Right kidney (tissue), 9 donors: ENCODE measurements at places on chromosomes 2 and 18.
A peak's percentile ranks its signal among the peaks of the same experiment; 100 is the strongest.

DNA sequence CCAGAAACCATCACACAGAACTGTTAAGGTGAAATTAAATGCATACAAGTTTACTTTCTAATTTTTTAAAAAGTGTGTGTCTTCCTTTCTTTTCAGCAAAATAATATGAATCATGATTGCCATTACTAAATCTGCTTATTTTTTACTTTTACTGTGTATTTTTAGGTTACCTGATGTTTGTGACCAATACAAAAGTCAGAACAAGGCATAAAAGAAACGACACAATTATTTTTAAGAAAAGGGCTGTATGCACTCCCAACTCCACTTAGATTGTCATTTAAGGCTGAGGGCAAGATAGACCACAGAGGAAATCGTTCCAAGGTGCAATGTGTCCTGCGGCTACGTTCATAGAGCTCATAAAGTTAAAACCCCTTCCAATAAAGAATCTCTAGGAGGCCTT lies 797.0 kb downstream of the TDRD15 start:
- no peak for DNase-seq

- peak; percentile 2 for DNase-seq
Observed at GRCh38 chr2:195270466-195271039, 386.5 kb upstream of the SLC39A10 start.

DNA sequence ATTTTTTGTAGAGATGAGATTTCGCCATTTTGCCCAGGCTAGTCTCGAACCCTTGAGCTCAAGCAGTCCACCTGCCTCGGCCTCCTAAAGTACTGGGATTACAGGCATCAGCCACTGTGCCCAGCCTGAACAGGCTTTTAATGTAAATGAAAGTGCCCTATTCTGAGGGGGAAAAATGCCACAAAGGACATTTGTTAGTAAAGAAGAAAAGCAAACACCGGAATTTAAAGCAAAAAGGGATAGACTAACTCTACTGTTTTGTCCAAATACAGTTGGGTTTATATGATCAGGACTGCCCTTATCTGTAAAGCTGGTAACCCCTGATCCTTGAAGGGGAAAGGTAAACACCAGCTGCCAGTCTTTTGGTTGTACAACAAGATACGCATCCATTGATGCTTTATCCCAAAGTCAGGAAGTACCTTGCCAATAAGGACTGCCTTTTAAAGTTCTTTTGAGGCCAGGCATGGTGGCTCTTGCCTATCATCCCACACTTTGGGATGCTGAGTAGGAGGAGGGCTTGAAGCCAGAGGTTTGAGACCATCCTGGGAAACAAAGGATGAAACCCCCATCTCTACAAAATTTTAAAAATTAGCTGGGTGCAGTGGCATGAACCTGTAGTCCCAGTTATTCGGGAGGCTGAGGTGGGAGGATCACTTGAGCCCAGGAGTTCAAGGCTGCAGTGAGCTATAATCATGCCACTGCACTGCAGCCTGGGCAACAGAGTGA lies 13.1 kb downstream of the CLEC4F start:
- DNase-seq, result no peak

GRCh38 chr2:191166111-191166755 lies 15.4 kb upstream of the STAT4 start:
- DNase-seq, result no peak

GRCh38 chr2:236847023-236847422 lies 238.7 kb upstream of the COPS8 start:
- no peak for DNase-seq

DNA sequence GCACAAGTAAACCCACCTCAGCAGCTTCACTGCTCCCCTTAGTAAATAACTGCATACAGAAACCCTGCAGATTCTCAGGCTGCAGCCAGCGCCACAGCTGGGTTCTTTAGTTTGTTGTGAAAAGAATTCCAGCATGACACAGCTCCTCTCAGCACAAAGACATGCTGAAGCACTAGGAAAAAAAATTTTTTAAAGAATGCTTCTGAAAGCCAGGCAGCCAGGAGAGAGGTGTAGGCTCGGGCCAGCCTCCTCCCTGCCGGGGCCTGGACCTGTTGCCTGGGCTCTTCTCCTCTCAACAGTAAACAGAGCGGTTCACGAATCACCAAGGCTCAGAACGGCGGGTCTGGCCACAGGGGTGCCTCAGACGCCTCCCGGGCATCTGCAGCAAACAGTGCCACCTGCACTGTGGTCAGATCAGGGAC lies 95.7 kb upstream of the POU3F3 start:
- peak; percentile 29 for DNase-seq

DNA sequence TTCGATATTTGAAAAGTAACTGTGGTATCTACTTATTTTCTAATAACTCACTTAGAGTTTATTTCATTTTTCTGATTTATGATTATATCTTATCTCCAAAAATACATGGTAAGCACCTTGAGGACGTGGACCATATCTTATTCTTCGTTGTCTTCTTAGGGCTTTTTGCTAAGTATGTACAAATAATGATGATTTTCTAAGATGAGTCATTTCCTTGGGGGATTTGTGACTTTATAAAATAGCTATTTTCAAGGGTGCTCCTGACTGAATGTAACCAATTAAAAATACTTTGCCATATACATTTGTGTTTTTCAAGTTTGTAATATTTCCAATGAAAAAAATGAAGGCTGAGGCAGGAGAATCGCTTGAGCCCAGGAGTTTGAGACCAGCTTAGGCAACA lies 56.3 kb downstream of the GREB1L start:
- no peak for DNase-seq

GRCh38 chr2:113178069-113178746 lies 4.4 kb downstream of the PSD4 start:
- DNase-seq, result no peak

DNA sequence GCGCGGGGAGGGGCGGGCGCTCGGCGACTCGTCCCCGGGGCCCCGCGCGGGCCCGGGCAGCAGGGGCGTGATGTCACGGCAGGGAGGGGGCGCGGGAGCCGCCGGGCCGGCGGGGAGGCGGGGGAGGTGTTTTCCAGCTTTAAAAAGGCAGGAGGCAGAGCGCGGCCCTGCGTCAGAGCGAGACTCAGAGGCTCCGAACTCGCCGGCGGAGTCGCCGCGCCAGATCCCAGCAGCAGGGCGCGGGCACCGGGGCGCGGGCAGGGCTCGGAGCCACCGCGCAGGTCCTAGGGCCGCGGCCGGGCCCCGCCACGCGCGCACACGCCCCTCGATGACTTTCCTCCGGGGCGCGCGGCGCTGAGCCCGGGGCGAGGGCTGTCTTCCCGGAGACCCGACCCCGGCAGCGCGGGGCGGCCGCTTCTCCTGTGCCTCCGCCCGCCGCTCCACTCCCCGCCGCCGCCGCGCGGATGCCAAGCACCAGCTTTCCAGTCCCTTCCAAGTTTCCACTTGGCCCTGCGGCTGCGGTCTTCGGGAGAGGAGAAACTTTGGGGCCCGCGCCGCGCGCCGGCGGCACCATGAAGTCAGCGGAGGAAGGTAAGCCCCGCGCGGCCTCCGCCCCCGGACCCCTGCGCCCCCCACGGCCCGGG lies at the start of gene NFATC1:
Gene NFATC1 (plus strand): TSS at position 170 of the 644 bp plus-strand sequence. CDS start 295 bp downstream, at position 465.
- DNase-seq, result peak; percentile 78

DNA sequence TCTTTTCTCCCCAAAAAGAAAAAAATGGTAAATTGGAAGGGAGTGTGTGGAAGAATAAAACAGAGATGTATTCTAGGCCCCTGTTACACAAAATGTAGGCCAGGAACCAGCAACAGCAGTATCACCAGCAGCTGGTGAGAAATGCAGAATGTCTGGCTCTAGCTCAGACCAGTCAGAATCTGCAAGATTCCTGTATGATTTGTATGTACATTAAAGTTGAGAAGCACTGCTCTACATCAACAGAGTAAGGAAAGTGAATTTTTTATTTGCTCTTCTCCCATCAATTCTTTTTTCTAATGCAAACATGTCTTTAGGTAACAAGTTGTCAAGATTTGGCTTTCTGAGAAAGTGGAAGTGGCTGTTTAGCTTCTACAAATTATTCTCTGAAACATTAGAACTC lies 235.4 kb upstream of the FANCL start:
- no peak for DNase-seq

DNA sequence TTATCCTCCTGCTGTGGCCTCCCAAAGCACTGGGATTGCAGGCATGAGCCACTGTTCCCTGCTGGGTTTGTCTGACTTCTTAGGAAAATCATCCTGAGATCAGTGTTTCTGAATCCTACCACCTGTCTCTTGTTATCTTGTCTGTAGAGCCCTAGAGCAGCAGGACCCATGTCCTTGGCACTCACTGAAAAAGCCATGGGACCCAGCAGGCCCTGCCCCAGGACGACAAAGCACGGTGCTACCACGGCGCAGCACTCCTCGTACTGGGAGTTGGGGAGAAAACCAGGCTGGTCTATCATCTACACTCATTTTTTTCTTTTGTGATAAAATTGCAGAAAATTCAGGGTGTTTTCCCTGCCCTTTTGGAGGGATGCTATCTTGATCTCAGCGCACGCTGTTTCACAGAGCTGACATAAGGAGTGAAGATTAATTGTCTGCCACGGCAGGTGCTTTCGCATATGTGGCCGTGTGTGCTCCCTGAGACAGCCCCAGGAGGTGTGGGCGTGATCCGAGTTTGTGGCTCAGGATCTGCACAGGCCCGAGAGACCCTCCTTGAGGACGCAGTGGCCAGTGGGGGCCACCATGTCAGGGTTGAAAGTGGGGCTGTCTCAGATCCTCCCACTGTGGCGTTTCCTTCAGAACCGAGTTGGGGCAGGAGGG lies 179.1 kb downstream of the LDLRAD4 start:
- no peak for DNase-seq

DNA sequence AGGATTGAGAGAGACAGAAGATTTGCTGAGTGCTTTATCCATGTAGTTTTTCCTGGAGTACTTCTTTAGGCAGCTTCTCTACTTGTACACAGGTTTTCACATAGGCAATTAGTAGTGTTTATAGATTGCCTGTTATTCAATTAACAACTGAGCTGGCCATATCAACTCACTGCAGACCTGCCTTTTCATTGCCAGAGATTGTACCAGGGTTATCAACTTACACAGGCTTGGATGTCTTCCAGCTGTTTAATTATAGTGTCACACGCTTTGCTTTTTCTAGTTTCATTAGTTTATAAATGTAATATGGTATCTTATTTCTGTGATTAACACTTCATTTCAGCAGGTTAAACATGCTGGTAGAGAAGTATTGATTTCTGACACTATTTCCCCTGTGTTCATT lies 125.9 kb downstream of the GPD2 start:
- no peak for DNase-seq

DNA sequence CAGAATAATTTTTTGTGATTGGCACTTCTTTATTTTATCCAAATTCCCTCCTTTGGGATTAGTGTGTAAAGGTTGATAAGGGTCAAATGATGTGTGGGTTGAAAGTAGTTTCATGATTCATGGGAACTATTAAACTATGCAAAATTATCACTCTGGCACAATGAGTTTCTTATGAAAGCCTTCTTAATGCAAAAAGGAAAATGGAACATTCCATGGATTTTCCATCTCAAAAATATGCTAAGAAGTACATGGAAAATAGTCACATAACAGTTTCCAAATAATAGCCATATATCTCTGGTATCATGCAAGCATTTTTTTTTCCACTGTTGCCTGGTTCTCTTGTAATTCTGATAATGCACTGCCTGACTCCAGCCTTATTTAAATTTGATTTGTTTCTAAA lies 639.7 kb downstream of the NR4A2 start:
- DNase-seq, result no peak

- DNase-seq, result peak; percentile 29
Observed at GRCh38 chr2:105081006-105081601, 43.2 kb downstream of the MRPS9 start.

- DNase-seq, result no peak
Observed at GRCh38 chr2:130391872-130392670, 36.2 kb downstream of the PTPN18 start.

- DNase-seq, result no peak
Observed at GRCh38 chr2:162174746-162175145, 22.7 kb upstream of the GCG start.

DNA sequence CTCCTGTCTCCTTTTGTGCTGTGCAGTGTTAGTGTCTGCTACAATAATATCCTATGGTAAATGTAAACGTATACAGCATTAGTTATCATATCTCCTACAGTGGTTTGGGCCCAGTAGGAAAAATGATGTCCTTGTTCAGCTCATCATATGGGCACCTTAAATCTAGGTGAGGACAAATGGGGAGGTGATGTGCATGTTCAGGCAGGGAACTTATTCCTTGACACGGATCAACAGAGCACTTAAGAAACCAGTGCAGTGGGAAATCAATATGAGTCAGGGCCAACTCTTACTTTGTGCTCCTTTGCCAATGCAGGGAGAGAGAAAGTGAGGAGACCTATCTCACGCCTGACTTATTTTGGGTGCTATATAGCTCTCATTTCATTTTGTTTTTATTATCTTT lies 76.4 kb downstream of the KLHL14 start:
- DNase-seq, result no peak

DNA sequence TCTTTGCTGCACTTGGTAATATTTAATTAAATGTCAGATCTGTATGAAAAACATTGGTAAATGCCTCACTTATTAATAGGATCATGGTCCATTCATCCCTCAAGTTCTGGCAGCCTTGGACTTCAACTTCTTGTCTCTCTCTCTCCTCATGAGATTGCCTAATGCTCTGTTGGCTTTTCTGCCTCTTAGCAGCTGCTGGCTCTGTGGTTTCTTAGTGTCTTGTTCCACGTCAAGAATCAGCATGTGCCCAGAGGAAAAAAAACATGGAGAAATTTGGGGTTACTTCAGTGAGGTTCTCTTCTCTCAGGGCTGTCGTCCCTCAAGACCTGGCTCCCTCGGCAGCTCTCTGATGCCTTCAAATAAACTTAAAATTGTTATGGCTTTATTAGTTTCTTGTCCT lies 75.4 kb downstream of the TAF4B start:
- DNase-seq, result no peak

DNA sequence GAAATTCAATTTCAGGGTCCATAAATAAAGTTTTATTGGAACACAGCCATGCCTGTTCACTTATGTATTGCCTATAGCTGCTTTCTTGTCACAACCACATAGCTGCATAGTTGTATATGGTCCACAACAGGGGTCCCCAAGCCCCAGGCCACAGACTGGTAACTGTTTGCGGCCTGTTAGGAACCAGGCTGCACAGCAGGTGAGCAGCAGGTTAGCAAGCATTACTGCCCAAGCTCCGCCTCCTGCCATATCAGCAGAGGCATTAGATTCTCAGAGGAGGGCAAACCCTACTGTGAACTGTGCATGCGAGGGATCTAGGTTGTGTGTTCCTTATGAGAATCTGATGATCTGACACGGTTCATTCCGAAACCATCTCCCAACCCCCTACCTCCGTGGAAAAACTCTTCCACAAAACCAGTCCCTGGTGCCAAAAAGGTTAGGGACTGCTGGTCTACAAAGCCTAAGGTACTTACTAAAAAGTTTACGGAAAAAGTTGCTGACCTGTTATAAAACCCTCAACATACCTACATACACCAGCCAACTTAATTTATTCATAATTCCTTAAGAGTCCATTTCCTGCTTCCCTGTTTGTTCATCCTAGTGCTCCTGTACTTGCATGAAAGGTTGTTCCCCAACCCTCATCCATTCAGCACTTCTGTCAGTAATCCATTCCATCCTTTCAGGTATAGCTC lies 40.1 kb downstream of the NDUFAF7 start:
- no peak for DNase-seq

GRCh38 chr2:219230059-219230540 lies 494 bp downstream of the ANKZF1 start:
- DNase-seq, result peak; percentile 79
